ENCODE measurements at places on chromosomes 16 and 17.

GRCh38 chr17:59332749-59333377 is 1.4 kb downstream of the YPEL2 start:
- DNase-seq: peak; percentile 10

- DNase-seq: no peak
Observed at GRCh38 chr16:13471036-13471435, 448.9 kb upstream of the ERCC4 start.

GRCh38 chr17:16953841-16954240 is 18.1 kb downstream of the TNFRSF13B start:
- no peak for DNase-seq

GRCh38 chr17:50052241-50052796 is 3.6 kb upstream of the ITGA3 start:
- no peak for DNase-seq

GRCh38 chr16:9102379-9102778 is 10.9 kb downstream of the HAPSTR1 start:
- DNase-seq: peak; percentile 92

GRCh38 chr16:84159007-84159406 is 13.9 kb downstream of the DNAAF1 start:
- no peak for DNase-seq

DNA sequence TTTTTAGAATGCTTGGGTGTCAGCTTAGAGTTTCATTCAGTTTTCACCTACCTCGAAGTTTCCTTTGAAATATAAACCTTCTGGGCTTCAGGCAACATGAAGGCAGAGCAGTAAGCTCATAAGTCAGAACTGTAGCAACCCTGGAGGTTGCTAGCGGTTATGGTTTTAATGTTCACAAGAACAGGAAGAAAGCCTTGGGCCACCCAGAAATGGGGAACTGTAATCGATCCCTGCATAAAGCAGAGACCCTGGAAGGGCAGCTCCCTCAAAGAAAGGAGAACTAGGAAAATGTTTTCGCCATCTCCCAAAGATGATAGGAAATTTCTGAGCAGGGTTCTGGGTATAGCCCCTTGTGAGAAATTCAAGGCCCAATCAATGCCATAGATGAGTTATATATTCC is 47.8 kb upstream of the RASL10B start:
- DNase-seq: no peak

- no peak for DNase-seq
Observed at GRCh38 chr17:57213180-57213825, 43.0 kb upstream of the MSI2 start.

DNA sequence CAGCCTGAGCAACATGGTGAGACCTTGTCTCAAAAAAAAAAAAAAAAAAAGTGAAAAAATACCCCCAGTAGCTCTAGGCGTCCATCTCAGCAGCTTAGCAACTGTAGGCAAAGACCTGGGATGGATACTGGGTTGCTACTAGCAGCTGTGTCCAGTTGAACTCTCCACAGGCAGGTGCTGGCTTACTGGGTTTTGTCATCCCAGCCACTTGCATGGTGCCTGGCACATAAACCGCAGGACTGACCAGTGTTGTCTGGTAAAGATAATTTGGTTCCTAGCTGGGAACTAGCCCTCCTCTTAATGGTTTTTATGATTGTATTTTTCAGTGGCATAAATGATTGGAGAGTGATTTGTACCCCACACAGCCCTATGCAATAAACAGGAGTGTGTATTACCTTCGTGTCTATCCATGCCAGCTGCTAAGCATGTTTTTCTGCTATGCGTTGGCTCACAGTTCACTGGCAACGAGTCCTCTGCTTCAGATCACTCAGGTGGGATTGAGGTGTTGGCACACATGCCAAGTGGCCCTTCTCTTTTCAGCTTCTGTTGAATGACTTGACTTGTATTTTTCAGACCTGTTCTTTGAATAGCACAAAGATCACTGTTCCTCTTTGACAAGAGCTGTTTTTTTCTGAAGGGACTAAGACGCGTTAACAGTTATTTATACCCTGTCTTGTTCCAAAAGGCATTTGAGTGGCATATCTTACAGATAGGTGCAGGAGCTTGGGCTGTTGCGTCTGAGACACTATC is 352.9 kb downstream of the SNX29 start:
- no peak for DNase-seq

GRCh38 chr16:20997147-20997546 is 96.6 kb downstream of the LYRM1 start:
- no peak for DNase-seq

DNA sequence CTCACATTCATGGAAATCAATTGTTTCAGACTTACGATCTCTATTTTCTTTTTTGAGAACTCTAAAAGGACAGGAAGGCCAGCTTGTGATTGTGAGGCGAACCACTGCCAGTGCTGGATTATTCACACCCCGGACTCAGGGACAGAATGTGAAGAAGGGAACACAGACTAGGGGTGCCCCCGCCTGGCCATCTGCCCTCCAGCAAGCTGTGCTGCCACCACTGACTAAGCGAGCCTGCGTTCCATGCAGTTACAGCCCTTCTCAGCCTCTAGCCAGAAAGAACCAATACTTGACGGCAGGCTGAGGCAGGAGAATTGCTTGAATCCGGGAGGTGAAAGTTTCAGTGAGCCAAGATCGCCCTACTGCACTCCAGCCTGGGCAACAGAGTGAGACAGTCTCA is 2.8 kb downstream of the HAGH start:
- DNase-seq: peak; percentile 40

- no peak for DNase-seq
Observed at GRCh38 chr16:1080801-1081733, 8.5 kb downstream of the SSTR5 start.

DNA sequence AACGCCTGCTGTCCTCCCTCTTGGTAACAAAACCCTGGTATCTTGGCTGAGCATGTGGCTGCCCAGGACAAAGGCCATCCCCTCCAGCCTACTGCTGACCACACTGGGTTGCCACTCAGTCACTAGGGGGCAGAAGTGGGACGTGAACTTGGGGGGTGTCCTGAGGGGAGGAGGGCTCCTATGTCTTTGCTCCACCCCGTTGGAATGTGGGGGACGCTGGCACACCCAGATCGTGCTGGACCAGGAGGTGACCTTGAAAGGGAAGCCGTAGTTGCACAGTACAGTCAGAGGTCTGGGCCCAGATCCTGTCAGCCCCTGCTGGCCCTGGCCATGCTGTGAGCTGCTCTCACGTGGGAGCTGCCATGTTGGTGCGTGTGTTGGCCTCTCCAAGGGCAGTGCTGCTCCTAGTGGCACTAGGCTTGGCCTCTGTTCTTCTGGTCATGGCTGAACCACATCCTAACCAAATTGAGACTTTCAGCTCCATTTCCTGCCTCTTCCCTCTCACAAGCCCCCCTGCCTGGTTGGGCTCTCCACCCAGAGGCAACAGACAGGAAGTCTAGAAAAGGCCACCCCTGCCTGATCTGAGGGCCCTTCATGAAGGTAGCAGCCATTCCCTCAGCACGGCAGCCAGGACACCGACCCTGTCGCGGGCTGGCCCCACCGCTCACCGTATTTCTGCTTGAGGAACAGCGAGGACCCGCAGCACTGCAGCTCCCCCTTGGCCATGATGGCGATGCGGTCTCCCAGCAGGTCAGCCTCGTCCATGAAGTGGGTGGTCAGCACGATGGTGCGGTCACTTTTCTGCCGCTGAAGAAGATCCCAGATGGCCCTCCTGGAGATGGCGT is 29.0 kb upstream of the RNPS1 start:
- peak; percentile 27 for DNase-seq
